ENCODE measurements at places on chromosomes 3 and 15.

DNA sequence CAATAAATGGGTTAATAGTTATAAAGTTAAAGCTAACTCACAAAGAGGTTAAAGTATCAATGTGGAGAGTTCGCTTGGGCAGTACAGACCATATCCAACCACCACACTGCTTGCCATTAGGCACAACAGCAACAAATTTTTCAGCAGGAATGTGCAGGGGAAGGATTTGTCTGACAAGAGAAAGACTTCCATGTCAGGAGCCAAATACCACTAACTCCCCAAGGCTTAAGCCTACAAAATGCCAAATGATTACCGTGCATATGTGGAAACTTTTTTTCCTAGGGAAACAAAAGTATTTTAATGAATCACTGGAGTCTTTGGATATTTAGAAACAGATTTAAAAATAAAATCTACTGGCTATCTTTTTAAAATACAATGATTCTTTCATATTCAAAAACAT is 8.1 kb downstream of the VGLL3 start:
- no peak for DNase-seq

DNA sequence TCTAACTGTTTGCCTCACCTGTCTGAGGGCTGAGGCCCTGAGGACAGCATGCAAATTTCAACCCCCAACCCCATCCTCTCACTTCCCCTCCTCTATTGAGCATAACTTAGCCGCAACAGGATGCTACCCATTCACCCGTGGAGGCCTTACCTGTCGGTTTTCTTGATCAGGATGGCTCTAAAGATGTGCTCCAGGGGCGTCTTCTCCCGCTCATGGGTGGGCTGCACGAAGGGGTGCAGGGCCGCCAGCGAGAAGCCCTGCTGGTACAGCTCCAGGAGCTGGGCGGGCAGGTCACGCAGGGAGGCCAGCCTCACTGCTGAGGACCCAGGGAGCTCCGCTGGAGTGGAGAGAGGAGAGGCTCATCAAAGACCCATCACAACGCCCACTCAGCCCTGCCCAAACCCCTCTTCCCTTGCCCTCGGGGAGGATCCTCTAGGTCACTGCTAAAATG is 79.8 kb downstream of the RFTN1 start:
- no peak for DNase-seq

DNA sequence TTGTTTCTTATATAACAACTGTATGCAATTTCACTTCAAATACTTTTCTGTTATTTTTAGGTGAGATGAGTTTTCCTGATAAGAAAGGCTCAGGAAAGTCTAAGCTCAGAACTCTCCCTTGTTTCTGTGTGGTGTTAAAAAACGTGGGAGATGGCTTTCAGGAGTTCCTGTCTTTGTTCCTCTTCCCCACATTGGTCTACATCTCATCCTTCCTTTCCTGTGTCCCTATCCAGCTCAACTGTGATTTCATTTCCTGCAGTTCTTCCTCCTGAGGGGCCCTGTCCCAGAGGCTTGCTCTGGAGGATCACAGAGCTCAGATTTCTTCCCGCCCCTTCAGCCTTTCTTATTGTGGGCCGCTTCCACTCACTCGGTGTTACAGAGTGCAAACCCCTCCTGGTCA is 11.2 kb downstream of the SEC13 start:
- DNase-seq: no peak

DNA sequence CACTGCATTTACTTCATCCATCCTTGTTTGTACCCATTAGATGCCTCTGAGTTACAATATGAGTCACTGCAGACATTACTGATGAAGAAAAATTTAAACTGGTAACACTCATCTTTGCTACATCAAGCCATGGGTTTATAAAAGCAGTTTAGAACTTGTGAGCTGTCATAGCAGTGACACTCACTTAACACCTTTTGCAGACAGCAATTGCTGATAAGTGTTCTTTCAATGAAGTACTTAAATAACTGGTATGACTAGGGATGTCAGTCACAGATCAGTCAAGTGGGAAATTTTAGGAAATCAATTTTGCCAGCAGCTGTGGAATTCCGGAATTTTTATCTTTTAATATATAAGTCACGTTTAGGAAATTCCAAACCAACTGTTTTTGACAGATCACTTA is 643.0 kb downstream of the TBL1XR1 start:
- DNase-seq: no peak

Data from T-helper 2 cell treated with Interferon-gamma antibody and Interleukin-4, amounts not matched to agents 5 μg/mL and 100 μg/mL, for 36 hours (primary cell).